ENCODE measurements at places on chromosomes 12 and 14.

DNA sequence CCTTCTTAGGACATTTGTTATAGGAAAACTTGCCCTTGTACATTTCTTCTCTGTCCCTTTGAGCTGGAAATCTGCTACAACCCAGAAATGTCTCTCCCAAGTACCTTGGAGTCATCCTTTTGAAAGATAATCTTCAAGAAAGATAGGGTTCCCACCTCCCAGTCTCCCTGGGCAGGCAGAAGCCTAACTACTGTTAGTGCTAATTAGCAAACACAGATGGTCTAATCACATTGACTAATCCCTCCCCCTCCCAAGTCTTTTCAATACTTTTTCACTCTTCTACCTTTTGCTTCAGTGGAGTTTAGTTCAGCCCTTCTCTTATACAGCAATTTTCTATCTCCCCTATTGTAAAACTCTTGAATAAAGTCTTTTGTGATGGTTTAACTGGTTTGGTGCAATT, 129.8 kb upstream of the PPFIA2 start:
- DNase-seq = no peak

- no peak for DNase-seq
These were observed 126.1 kb upstream of the ARHGAP5 start for GRCh38 chr14:31950764-31951637.

GRCh38 chr14:76261371-76261811, 109.7 kb downstream of the GPATCH2L start:
- DNase-seq = no peak

DNA sequence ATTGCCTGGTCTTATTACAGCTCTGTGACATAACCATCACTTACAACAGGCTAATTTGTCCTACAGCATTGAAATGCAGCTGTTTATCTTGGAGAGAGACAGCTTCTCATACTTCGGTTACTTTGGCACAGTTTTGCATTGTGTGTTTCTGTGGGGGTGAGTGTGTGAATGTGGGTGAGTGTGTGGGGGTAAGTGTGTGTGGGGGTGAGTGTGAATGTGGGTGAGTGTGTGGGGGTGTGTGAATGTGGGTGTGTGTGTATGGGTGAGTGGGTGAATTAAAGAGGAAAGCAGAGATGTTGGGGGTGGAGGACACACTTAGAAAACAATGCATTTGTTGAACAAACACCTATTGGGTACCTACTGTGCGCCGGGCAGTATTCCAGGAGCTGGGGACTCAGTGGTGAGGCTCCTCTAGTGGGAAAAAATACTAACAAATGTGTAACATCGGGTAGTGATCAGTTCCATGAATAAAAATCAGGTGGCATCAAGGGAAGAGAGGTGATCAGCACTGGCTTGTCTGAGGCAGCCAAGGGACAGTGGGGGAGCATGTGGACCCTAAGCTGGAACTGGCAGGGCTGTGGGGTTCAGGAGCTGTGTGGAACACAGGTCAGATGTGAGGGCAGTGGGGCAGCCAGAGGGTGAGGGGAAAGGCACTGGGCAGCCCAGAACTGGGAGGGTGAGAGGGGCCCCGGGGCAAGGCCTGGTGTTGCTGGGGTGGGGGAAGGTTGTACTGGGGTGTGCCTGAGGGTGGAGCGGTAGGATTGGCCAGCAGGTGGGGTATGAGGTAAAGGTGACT, 44.1 kb upstream of the AMN start:
- no peak for DNase-seq

DNA sequence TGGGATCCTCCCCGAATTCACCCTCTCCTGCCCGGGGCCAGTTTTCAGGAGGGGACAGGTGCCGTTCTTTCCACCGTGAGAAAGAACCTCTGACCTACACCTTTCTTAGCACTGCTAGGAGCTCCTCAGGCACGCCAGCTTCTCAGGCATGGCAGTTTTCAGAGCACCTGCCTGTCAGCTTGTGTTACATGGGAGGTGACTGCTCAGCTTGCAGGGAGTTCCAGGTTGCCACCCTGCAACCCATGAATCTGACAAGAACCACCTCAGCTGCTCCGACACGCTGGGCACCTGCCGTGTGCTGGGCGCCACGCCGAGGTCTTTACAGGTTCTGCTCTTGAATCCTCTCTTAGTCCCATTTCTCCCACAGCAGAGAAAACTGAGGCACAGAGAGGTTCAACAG, 12.9 kb downstream of the BRI3BP start:
- DNase-seq = no peak

DNA sequence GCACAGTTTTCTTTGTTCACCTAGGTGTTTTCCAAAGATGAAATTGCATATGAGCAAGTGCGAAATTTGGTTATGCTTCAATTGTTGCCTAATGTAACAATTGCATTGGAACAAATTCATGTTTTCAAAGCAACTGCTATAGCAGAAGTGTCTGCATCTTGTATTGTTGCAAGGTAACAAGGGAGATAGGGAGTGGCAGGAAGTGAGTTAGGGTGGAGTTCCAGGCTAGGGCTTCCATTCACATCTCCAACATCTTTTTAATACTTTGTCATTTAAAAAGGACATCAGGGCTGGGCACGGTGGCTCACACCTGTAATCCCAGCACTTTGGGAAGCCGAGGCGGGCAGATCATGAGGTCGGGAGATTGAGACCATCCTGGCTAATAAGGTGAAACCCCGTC, 312.3 kb upstream of the E2F7 start:
- DNase-seq = no peak

GRCh38 chr14:74863274-74863673, 12.7 kb downstream of the PROX2 start:
- DNase-seq = no peak

DNA sequence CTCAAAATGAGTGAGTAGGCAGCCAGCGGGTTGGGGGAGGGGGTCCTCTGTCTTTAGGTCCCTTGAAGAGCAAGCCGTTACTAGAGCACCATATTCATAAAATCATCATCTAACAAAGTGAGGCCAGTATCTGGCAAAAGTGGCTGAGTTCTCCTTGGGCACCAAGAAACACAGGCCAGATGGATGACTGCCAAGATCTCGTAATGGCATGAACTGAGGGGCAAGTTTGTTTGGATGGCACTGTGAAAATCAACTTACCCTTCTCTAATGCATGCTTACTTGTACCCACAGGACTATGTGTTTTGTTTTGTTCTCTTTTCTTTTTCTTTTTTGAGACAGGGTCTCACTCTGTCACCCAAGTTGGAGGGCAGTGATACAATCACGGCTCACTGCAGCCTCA, 41.6 kb downstream of the GNPTAB start:
- DNase-seq = no peak

DNA sequence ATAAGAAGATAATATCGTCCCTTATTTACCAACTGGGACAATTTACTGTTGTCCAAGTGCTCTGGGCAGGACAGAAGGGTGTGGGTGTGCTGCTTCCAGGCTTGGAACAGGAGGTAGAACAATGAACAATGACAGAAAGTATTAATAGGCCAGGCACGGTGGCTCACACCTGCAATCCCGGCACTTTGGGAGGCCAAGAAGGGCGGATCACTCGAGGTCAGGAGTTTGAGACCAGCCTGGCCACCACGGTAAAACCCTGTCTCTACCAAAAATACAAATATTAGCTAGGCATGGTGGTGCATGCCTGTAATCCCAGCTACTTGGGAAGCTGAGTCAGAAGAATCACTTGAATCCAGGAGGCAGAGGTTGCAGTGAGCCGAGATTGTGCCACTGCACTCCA, 2.5 kb downstream of the IFI27 start:
- DNase-seq = no peak

- peak; percentile 16 for DNase-seq
These were observed 13.7 kb downstream of the KRT71 start for GRCh38 chr12:52539083-52539820.

GRCh38 chr14:57560681-57561080, 67.0 kb upstream of the CCDC198 start:
- DNase-seq = no peak
